Calu3 (cell line): ENCODE measurements at places on chromosomes 12 and 14.

DNA sequence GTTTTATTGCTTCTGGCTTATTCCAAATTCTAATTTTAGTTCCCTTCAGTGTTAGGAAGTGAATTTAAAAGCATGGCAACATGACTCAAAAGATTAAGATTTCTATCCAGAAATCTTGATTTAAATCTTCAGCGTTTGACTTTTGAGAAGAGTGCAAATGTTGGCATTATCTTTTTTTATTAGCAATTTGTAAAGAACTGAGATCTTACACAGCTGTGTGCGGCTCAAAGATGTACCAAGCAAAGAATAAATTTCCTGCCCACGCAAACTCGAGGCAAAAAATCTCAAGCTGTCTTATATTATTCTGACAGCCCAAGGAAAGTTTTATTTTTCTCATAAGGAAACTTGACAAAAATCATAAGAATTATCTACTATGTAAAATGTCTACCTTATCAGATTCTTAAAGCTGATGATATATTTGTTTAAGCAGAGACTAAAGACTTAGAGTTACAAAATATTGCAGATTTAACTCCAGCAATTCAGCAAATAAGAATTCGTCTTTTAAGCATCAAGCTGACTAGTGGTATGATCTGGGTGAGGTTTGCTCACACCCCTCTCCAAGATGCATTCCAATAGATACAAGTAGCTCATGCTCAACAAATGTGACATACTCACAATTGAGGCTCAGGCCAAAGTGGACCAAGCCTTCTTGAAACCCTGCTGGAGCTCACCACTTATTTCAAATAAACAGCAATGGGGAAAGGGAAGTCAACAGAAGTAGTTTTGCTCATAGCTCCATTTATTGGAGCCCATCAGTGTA is 47.4 kb upstream of the POC1B start:
- no peak for DNase-seq

- peak; percentile 20 for DNase-seq
Observed at GRCh38 chr12:79174626-79175025, 310.1 kb downstream of the SYT1 start.

- DNase-seq = peak; percentile 96
Observed at GRCh38 chr12:124518051-124518932, 49.1 kb downstream of the NCOR2 start.

- peak; percentile 44 for DNase-seq
Observed at GRCh38 chr12:1518591-1519516, 75.5 kb downstream of the FBXL14 start.

DNA sequence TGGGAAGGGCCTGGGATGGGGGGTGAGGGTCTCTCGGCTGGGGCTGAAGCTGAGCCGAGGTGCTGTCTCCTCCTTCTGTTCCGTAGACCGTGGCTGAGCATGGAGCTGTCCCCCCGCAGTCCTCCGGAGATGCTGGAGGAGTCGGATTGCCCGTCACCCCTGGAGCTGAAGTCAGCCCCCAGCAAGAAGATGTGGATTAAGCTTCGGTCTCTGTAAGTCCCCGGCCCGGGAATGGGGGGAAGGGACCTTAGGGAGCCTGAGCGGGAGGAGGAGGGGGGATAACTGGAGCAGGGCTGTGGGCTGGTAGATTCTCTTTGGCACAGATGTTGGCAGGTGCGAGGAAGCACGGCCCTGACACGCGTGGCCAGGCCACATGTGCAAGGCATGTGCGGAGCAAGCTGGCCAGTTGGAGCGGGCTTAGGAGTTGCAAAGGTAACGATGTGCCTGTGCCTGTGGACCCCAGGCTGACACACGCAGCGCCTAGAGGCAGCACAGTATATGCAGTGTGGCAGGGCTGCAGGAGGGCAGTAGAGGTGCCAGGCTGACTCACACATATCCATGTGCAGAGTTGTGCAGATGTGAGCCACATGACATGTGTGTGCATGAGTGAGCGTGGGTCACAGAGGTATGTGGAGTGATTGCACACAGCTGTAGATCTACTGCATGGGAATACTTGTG is 512 bp downstream of the PDE1B start:
- DNase-seq = no peak

- no peak for DNase-seq
Observed at GRCh38 chr12:14938301-14938700, at the start of gene ERP27. Gene ERP27, minus strand, starts transcription at chr12:14938537. Its CDS starts 29 bp downstream, at chr12:14938508.

DNA sequence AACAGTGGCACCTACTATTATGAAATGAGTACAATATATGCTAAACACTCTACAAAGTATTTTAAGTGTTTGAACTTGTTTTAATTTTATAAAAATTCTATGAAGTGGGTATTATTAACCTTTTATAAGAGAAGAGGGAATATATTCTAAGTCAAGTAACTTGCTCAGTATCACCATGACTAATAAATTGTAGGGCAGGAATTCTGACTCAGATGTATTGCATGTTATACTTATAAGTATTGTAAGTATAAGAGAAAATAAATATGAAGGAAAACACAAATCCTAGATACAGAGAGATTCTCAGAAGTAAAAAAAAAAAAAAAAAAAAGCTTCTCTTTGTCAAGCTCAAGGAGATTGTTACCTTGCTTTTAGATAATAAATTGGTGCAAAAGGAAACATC is 893.2 kb downstream of the SLC16A7 start:
- DNase-seq = no peak

GRCh38 chr12:83378186-83378727 is 691.6 kb downstream of the TMTC2 start:
- no peak for DNase-seq

DNA sequence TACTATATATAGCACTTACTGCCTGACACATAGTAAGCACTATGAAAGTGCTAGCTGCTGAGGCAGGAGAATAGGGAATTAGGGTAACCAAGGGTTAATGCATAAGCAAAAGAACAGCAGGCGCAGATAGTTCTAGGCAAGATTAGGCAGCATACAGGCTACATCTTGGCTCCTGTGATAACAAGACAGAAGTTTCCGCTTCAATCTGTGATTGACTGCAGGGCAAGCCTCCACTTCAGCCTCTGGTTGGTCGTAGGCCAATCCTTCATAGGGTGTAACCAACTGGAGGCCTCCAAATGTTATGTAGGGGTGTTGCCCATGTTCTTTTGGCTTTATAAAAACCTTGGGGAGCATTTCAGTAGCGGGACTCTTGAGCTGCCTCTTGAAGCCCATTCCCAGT is 46.9 kb downstream of the KLHL28 start:
- no peak for DNase-seq

DNA sequence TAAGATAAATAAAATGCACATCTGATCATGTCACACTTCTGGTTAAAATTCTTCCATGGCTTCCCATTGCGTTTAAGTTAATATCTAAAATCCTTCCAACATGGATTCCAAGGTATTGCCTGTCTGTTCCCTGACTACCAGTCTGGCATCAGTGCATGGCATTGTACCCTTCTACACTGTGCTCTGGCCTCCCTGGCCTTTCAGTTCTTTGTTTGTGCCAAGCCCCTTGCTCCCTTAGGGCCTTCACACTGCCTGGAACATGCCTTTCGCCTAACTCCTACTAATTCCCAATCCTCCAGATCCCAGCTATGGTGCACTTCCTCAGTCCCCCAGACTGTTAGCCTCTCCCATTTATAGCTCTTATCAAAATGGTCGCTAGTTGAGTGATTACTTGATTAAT is 6.3 kb downstream of the CIPC start:
- DNase-seq = no peak

GRCh38 chr12:106137530-106138356 is 1.0 kb downstream of the NUAK1 start:
- no peak for DNase-seq

- no peak for DNase-seq
Observed at GRCh38 chr12:54075974-54076373, 22.3 kb downstream of the HOXC4 start.

- DNase-seq = no peak
Observed at GRCh38 chr14:22422238-22422637, 166.8 kb downstream of the DAD1 start.

DNA sequence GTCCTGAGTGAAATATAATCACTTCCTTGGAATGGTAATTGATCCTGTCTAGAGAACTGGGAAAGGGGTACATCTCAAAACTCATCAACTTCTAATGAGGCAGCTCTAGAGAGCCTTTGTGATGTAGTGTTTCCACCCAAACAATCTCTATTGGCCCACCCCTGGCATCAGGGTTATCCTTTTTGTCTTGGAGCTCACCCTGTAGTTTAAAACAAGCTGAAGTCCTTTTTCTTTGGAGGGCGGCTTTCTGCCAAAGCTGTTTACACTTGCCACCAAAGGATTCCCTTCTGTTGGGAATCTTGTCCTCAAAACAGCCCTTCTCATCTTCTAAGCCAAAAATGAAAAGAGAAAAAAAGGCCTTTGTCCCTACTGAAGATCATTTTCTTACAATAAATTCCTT is 60.6 kb upstream of the GTF2A1 start:
- DNase-seq = no peak

- DNase-seq = no peak
Observed at GRCh38 chr14:30983858-30984257, 41.6 kb upstream of the AP4S1 start.

- no peak for DNase-seq
Observed at GRCh38 chr14:75640876-75641275, 19.8 kb downstream of the ERG28 start.

- no peak for DNase-seq
Observed at GRCh38 chr12:129001826-129002225, 148.5 kb downstream of the GLT1D1 start.

- no peak for DNase-seq
Observed at GRCh38 chr14:23530375-23531055, 21.1 kb downstream of the ZFHX2 start.

GRCh38 chr12:60106214-60106613 is 510.4 kb downstream of the SLC16A7 start:
- no peak for DNase-seq

DNA sequence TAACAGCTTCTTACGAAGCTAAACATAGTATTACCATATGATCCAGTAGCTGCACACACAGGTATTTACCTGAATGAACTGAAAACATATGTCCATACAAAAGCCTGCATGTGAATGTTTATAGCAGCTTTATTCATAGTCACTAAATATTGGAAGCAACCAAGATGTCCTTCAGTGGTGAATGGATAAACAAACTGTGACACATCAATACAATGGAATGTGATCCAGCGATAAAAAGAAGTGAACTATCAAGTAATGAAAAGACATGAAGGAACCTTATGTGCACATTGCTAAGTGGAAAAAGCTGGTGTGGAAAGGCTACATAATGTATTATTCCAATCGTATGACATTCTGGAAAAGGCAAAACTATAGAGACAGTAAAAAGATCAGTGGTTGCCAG is 38.1 kb upstream of the JDP2 start:
- DNase-seq = no peak

GRCh38 chr12:123119808-123120207 is 31.1 kb downstream of the PITPNM2 start:
- DNase-seq = no peak

DNA sequence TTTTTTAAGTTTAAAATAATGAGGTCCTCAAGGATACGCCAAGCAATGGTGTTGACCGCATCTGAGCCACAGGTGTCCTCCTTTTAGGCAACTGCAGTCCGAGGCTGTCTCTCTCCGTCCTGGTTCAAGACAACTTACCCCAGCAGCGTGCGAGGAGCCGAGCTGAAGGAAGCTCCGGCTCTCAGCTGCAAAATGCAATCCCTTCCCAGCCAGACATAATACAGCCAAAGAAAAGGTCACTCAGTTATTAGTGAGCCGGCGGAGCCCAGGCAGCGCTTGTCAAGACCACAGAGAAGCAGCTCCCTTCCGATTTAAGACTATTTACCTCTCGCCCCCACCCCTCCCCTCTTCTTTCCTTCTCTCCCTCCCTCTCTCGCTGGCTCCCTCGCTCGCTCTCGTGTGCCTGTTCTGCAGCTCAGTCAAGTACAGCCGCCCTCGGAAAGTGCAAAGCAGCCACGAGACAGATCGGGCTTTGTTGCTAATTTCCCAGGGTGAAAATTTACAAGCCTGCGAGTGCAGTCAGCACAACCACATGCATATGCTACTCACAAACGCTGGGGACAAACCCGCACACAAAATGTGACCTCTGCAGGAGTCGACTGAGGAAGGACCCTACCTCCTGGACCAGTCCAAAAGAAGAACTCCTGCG is 363 bp upstream of the LMO3 start:
- peak; percentile 29 for DNase-seq

GRCh38 chr12:42326541-42327226 is 717 bp downstream of the PPHLN1 start:
- peak; percentile 3 for DNase-seq

DNA sequence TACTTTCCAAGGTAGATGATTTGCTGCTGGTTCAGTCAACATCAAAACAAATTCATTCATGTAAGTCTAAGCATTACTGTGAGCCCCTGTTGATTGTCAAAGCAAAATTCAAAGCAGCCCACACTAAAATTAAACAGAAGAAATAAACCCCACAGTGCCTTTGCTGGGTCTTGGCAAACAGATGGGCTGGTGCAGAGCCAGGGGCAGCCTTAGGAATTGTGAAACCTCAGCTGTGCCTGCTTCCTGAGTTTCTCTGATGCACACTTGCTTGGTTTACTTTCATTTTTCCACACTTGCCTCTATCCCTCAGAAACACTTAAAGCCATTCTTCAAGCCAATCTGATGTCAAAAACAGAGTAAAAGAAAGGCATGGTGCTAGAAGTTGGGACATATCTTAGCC is 6.6 kb upstream of the PLEKHG7 start:
- no peak for DNase-seq

- DNase-seq = no peak
Observed at GRCh38 chr12:93778306-93778705, 101.1 kb downstream of the CRADD start.

- no peak for DNase-seq
Observed at GRCh38 chr14:90828642-90829487, 12.6 kb upstream of the TTC7B start.

DNA sequence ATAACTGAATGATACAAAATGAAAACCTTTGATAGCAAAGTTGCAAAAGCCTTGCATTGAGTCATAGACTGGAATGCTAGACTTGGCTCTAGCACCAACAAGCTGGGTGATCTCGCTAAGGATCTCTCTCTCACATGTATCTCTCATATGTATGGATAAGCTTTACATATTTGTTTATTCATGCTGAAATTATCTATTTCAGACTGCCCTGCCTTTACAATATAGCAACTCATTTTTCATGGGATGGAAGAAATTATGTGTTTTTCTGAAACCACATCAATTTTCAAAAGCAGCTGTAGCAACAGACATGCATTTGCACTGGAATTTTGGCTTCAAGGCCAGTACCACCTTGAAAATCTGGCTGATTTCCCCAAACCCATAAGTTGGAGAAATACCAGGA is 11.4 kb downstream of the RERG start:
- DNase-seq = no peak
